ENCODE measurements at places on chromosomes 2 and 18. TPM values are rescaled to one million over a fixed set of nuclear protein-coding genes. Genes with fewer than 3 reads are reported as not detected.

DNA sequence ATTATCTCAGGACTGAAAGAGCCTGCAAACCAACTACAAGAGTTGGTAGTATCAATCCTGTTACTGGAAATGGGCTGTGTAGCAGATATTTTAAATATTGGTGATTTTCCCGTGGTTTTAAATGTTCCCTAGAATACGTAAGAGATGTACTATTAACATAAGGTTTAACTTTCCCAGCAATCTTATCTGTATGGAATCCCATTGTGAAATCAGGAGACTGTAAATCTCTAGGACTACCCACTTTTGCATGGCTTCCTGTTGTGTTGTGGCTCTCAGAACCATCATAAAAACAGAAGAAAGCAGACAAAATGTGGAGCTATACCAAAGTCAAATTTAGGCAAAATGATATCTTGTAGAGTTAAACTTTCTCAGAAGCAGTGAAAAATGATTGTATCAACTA is 641.5 kb upstream of the SETBP1 start:
- no peak for DNase-seq

TMEM198 gene
- 5.9 TPM for total RNA-seq

ACTR3 gene
- total RNA-seq, result 428 TPM

- peak; percentile 8 for DNase-seq
Observed at GRCh38 chr2:20925265-20925889, 102.5 kb upstream of the LDAH start.

FOXD4L1 gene
- not detected for total RNA-seq

DNA sequence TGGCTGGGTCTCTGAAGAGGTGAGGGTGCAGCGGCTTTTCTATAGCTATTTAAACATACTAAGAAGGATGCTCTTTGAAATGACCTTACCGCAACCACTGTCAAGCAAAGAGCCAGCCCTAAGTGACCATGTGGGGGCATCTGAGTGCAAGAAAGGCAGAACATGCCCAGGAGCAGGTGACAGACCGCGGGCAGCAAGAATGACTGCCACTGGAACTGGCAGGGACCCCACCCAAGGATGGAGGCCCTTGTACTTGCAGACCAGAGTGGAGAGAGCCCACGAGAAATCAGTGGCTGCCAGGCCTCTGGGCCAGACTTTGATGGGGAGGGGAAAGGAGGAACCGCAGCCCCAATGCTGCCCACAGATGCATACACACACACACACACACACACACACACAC is 33.1 kb downstream of the DNMT3A start:
- no peak for DNase-seq

- no peak for DNase-seq
Observed at GRCh38 chr2:26578113-26578458, 63.1 kb downstream of the CIB4 start.

- no peak for DNase-seq
Observed at GRCh38 chr18:43933177-43933576, 655.9 kb upstream of the SYT4 start.
